Breast epithelium (tissue), 4 donors: ENCODE measurements at places on chromosomes 2 and 18.

DNA sequence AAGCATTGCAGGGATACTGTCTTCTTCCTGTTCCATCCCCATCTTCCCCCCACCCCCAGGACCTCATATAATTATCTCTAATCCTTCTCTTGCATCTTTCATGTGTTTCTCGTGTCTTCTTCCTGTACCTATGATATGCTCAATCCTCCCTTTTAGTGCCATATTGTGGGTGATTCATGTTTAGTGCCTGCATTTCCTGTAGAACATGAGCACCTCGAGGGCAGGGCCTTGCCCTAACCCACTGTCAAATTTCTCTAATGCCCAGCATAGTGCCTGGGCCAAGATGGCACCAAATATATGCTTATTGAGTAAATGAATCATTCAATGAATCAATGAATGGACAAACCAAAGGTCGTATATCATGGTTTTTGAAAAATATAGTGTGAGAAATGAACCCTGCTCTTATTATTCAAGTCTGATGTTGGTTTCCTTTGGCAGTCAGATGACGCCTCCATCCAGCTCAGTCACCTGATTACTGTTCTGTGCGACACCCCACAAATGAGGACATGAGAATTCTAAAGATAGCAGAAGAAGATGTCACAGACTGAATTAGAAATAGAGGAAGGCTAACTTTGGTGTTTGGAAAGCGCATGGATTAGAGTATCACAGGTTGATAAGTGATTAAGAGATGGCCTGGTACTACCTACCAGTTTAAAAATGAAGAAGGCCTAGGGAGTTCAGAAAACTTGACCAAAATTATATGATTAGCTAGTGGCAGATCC lies 278.4 kb downstream of the PRKCE start:
- H3K27me3 ChIP-seq: no peaks in the 10 kb centered on the region
- no peaks in the 10 kb centered on the region for H3K4me1 ChIP-seq
- no peaks in the 10 kb centered on the region for H3K36me3 ChIP-seq
- DNase-seq: no peak

GRCh38 chr2:182324665-182325064 lies 102.2 kb downstream of the PDE1A start:
- no peak overlapping the region for H3K4me3 ChIP-seq
- H3K4me1 ChIP-seq: no peaks in the 10 kb centered on the region
- H3K36me3 ChIP-seq: no peaks in the 10 kb centered on the region
- no peaks in the 10 kb centered on the region for H3K27me3 ChIP-seq
- DNase-seq: no peak

- H3K4me1 ChIP-seq: no peaks in the 10 kb centered on the region
- no peak overlapping the region for H3K4me3 ChIP-seq
- no peaks in the 10 kb centered on the region for H3K36me3 ChIP-seq
- no peak for DNase-seq
- no peak overlapping the region for H3K27ac ChIP-seq
Observed at GRCh38 chr2:233976690-233977294, 59.6 kb downstream of the TRPM8 start.

DNA sequence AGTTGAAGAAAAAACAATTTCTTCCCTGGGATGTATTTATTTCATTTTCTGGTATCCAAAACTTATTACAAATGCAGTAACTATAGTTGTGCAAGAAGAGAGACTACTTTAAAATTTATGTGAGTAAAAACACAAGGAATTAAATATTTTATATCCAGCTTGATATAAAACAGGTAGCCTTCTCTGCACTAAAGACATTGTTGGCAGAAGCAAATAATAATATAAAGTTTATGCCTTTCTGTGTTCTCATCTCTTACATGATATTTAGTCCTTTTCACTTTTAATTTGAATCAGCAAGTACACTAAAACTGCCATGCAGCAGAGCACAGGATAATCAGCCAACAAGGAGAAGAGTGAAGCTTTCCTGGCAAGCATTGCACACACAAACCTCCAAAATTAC lies 352.7 kb downstream of the ARL6IP6 start:
- H3K4me3 ChIP-seq: no peak overlapping the region
- H3K27ac ChIP-seq: no peak overlapping the region
- H3K36me3 ChIP-seq: no peaks in the 10 kb centered on the region
- H3K4me1 ChIP-seq: no peaks in the 10 kb centered on the region

DNA sequence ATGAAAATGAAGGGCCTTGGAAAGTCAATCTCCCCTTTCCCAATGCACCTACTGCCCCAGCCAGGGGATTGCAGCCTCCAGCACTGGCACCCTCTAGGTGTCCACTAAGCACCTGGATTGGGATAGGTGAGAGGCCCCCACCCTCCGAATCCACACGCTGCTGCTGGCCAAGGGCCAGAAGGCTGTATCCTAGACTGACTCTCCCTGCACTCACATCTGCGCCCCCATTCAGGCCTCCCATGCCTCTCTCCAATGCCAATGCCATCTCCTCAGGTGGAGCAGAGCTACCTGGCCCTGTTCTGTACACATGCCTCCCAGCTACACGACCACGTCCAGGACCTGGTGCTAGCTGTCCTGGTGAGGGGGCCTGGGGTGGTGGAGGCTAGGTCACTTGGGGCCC lies 9.8 kb downstream of the MFSD2B start:
- no peak overlapping the region for H3K4me3 ChIP-seq
- no peak overlapping the region for H3K27ac ChIP-seq
- no peaks in the 10 kb centered on the region for H3K36me3 ChIP-seq
- no peaks in the 10 kb centered on the region for H3K4me1 ChIP-seq

DNA sequence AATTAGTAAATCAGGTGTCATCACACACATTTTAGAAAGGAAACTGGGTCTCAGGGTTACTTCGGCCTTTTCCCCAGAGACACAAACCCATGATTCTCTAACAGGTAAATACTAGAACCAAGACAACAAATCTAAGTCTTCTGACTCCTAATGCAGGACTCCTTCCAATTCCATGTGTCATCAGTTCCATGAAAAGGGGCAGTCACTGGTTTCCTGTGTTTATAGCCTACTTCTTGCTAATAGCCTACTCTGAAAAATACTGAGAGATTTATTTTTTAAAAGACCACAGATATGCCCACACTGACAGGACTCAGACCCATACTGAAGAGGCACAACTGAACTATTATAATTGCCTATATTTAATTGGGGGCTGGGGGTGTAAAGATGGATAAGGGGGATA lies 33.0 kb downstream of the RAB1A start:
- no peaks in the 10 kb centered on the region for H3K27me3 ChIP-seq
- no peaks in the 10 kb centered on the region for H3K36me3 ChIP-seq
- no peak overlapping the region for H3K27ac ChIP-seq

DNA sequence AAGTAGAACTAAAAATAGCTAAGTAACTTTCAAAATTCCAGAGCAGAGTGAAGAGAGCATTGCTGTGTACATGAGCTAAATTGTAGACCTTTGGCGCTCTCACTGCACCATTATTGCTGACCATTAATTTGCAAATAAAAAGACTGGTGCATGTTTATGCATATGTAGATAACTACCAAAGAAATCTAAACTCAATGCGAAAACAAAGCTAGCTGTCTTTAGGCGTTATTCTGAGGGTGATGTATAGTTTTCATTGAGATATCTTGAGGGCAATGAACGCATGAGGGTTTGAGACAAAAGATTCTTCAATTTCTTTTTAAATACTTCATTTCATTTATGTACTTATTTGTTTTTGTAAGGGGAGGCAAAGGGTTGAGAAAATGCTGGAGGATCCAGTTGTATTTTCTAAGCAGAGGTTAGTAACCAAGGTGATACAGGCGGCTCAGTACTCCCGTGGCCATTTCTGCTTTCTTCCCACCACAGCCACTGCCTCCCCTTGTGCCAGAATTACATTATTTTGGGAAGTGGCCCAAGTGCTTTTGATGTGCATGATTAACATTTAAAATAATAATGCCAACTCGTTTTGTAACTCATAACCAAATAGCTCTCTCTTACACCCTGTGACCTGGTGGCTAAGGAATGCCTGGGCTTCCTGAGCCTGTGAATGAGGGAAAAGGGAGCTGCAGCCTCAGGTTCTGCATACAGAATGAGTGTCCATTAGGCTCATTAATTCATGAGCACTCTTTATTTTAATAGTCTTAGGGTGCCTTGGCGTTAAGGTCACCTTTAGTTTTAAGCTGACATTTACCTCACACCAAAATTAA lies 797.8 kb upstream of the GYPC start:
- no peak overlapping the region for H3K4me3 ChIP-seq
- no peak overlapping the region for H3K27ac ChIP-seq
- no peaks in the 10 kb centered on the region for H3K4me1 ChIP-seq
- H3K36me3 ChIP-seq: no peaks in the 10 kb centered on the region
- DNase-seq: no peak
- no peaks in the 10 kb centered on the region for H3K27me3 ChIP-seq

DNA sequence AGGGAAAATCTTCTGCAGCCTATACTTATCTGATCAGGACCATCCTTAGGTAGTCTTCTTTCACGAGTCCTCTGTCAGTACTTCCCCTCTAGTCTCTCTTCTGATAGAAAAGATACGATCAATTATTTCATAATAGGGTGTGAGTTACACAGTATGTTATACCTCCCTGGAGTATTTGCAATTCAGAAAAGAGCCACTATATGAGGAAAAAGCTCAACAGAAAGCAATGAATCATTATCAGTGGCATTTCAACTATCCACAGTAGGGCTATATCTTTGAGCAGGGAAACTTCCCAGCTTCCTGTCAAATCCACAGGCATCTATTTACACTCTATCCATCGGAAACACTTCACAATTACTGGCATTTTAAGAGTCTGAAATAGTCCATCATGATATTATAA lies 105.3 kb upstream of the ACVR2A start:
- no peak for DNase-seq
- H3K27ac ChIP-seq: no peak overlapping the region
- no peaks in the 10 kb centered on the region for H3K4me1 ChIP-seq
- no peaks in the 10 kb centered on the region for H3K27me3 ChIP-seq
- H3K4me3 ChIP-seq: no peak overlapping the region

- H3K36me3 ChIP-seq: no peaks in the 10 kb centered on the region
- no peak overlapping the region for H3K4me3 ChIP-seq
- DNase-seq: no peak
- H3K27ac ChIP-seq: no peak overlapping the region
- H3K4me1 ChIP-seq: no peaks in the 10 kb centered on the region
Observed at GRCh38 chr2:32752952-32753351, 125.1 kb downstream of the TTC27 start.

DNA sequence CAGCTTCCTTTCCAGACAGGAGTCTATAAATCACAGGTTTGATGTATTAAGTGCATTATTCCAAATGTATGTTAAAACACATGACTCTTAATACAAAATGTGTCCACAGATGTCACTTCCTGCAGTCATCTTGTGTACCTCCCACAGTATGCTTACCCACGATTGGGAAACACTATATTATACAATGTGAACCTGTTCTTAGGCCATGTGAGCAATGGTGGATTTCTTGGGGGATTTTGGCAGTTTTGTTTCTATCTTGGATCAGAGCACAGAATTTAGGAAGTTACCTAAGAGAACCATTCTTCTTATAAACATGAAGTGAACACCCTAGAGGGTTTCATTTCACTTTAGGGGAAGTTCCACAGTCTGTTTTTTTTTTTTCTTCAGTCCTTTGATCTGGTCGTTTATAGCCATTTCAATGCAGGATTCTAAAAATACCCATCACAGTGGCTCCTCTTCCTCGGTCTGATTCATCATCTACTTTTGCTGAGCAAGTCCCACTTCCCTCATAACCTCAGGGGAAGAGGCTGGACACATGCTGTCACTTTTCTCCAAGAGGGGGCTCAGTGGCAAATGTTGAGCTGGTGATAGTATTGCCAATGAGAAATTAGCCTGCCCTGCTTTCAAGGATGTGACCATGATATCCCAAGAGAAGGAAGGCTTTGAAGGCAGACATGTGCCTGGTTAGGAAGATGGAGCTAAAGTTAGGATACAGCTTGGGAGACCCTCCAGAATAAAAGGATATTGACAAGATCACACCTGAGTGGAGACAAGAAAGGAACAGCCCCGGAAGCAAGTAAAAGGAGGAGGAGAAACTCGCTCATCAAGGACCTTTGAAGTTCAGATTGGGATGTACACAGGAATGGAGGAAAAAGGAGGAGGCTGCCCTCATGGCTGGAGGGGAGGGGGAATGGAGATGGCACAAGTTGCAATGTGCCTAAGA lies 22.6 kb downstream of the PLEK start:
- no peak overlapping the region for H3K27ac ChIP-seq
- DNase-seq: no peak
- H3K27me3 ChIP-seq: no peaks in the 10 kb centered on the region
- H3K36me3 ChIP-seq: no peaks in the 10 kb centered on the region
- no peaks in the 10 kb centered on the region for H3K4me1 ChIP-seq

DNA sequence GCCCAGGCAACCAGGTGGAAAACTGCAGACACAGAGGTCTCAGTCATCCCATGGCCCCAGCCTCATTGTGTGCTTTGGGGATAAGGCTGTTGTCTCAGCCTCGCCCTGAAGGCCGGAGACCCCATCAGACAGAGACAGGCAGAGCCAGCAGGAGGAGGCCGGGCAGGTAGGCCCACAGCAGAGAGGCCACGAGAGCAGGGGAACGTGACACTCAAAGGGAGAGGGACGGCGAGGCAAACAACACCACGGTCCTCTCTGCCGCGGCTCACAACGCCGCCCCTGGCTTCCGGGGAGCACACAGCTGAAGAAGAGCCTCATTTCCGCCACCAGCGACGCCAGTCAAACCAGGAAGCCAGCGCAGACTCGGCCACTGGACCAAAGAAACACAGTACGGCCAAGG lies 103.3 kb downstream of the ZNF516 start:
- no peak overlapping the region for H3K27ac ChIP-seq
- DNase-seq: peak; percentile 19
- H3K4me3 ChIP-seq: no peak overlapping the region
- no peaks in the 10 kb centered on the region for H3K4me1 ChIP-seq
- no peaks in the 10 kb centered on the region for H3K27me3 ChIP-seq

- H3K27ac ChIP-seq: no peak overlapping the region
- H3K36me3 ChIP-seq: no peaks in the 10 kb centered on the region
- H3K4me1 ChIP-seq: no peaks in the 10 kb centered on the region
- H3K4me3 ChIP-seq: no peak overlapping the region
- H3K27me3 ChIP-seq: no peaks in the 10 kb centered on the region
Observed at GRCh38 chr2:19073522-19073921, 284.9 kb downstream of the OSR1 start.

DNA sequence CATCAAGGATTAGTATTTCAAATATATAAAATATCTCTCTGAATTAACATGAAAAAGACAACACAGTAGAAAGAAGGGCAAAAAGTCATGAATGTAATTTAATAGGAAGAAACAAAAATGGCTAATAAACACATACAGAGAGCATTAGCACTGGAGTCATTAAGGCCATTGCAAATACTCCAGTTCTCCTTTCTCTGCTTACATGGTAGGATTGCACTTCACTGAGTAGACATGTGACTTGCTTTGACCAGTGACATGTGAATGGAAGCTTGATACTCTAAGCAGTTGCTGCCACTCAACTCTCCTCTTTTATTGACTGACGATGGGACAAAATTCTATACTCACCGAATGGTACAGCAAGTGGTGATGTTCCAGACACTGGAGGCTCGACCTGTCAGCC lies 153.9 kb upstream of the LGALSL start:
- H3K27me3 ChIP-seq: no peaks in the 10 kb centered on the region
- H3K36me3 ChIP-seq: no peaks in the 10 kb centered on the region
- H3K4me1 ChIP-seq: no peaks in the 10 kb centered on the region

- H3K4me1 ChIP-seq: no peaks in the 10 kb centered on the region
- H3K4me3 ChIP-seq: no peak overlapping the region
- H3K27me3 ChIP-seq: no peaks in the 10 kb centered on the region
- no peak overlapping the region for H3K27ac ChIP-seq
- no peaks in the 10 kb centered on the region for H3K36me3 ChIP-seq
- DNase-seq: no peak
Observed at GRCh38 chr2:183248866-183249567, 124.8 kb downstream of the NUP35 start.

- no peaks in the 10 kb centered on the region for H3K27me3 ChIP-seq
- peak overlapping the region; percentile 69 for H3K27ac ChIP-seq
- no peaks in the 10 kb centered on the region for H3K4me1 ChIP-seq
- peak; percentile 40 for DNase-seq
Observed at GRCh38 chr2:129877795-129878775, 101.4 kb upstream of the RAB6C start.
